ENCODE measurements at places on chromosomes 16 and 17. TPM values are rescaled to one million over a fixed set of nuclear protein-coding genes. Genes with fewer than 3 reads are reported as not detected.

Gene CA5A
- not detected for total RNA-seq

GRCh38 chr17:77965352-77965751 is 6.8 kb downstream of the TNRC6C start:
- DNase-seq, result no peak
- H3K27ac ChIP-seq, result no peak overlapping the region
- no peak overlapping the region for H3K4me3 ChIP-seq
- H3K36me3 ChIP-seq, result peaks cover 2% of the 10 kb centered on the region
- no peaks in the 10 kb centered on the region for H3K27me3 ChIP-seq
- peaks cover 84% of the 10 kb centered on the region for H3K4me1 ChIP-seq

- no peak overlapping the region for H3K4me3 ChIP-seq
- H3K27ac ChIP-seq, result no peak overlapping the region
- no peaks in the 10 kb centered on the region for H3K4me1 ChIP-seq
- H3K27me3 ChIP-seq, result peaks cover 4% of the 10 kb centered on the region
- no peak for DNase-seq
Observed at GRCh38 chr17:70202840-70203239, 33.5 kb downstream of the KCNJ2 start.

Gene MPHOSPH6
- total RNA-seq, result 51.2 TPM

Gene CEP295NL
- total RNA-seq, result 0.18 TPM

DNA sequence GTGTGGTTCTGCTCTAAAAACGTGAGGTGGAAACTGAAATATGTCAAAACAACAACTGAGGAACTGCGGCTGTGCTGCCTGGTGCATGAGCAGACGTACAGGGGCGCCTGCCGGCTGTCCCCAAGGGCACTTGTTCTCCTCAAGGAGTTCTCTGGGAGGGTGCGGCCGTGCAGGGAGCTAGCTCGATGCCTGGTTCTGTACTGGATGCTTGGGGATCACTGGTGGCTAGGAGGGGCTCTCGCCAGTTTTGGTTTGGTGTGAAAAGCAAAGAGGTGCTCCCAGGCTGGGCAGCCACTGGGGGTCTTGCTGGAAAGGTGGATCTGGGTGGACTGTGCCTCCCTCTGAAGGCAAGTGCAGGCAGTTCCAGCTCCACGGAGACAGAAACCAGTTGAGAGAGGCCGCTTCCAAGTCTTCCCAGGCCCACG is 41.9 kb upstream of the ATP2A3 start:
- DNase-seq, result no peak
- H3K27me3 ChIP-seq, result no peaks in the 10 kb centered on the region
- no peak overlapping the region for H3K27ac ChIP-seq

DNA sequence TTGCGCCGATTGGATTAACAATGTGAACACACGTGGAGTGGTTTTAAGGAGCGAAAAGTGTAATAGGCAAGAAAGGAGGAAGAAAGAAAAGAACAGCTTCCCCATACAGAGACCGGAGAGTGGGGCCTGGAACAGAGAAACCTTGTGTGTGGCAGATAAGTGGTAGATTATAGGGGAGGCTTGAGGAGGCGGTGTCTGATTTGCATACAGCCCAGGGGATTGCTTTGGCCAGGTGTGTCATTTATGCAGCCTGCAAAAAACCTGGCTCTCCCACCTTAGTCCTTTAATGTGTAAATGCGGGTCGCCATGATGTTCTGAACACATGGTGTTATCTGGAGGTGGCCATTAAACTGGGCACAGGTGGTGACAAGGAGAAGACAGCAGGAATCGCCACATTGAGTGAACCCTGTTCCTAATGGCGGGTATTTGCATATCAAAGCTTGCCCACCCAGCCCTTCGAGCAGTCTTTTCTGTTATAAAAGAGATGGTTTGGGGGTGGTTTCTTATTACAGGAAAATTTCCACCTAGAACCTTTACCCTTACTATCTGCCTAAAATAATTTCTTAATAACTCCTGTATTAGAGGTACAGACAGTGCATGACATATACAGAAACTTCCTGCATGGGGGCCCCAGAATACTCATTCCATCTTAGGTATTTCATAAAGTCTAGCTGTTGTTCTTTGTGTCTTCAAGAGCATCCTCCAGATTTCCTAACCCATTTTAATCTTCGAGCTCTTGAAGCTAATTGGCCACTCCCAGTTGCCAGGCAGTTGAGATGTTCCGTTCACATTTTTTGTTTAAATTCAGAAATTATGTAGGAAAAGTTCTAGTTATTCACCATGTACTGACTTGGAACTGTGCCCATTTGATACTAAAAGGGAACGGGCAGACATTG is 292.5 kb downstream of the RBFOX1 start:
- no peaks in the 10 kb centered on the region for H3K4me1 ChIP-seq
- no peak overlapping the region for H3K27ac ChIP-seq
- H3K36me3 ChIP-seq, result no peaks in the 10 kb centered on the region

Gene C17orf107
- total RNA-seq, result 3.6 TPM

Gene MYH1
- total RNA-seq, result not detected

Gene PPP1R27
- not detected for total RNA-seq

Gene KRTAP4-4
- total RNA-seq, result not detected

- no peak for DNase-seq
- peaks cover 28% of the 10 kb centered on the region for H3K27me3 ChIP-seq
- no peak overlapping the region for H3K4me3 ChIP-seq
- H3K4me1 ChIP-seq, result no peaks in the 10 kb centered on the region
Observed at GRCh38 chr17:43434902-43435319, 36.1 kb downstream of the ARL4D start.

- H3K27ac ChIP-seq, result no peak overlapping the region
- peaks cover 10% of the 10 kb centered on the region for H3K27me3 ChIP-seq
- H3K36me3 ChIP-seq, result no peaks in the 10 kb centered on the region
- DNase-seq, result no peak
Observed at GRCh38 chr16:1026057-1026783, 44.6 kb downstream of the SOX8 start.

Gene XAF1
- 15.2 TPM for total RNA-seq

- peaks cover 12% of the 10 kb centered on the region for H3K4me1 ChIP-seq
- no peak overlapping the region for H3K27ac ChIP-seq
- peaks cover 18% of the 10 kb centered on the region for H3K36me3 ChIP-seq
- H3K4me3 ChIP-seq, result no peak overlapping the region
- no peaks in the 10 kb centered on the region for H3K27me3 ChIP-seq
- DNase-seq, result no peak
Observed at GRCh38 chr16:24132797-24133155, 123.4 kb upstream of the CACNG3 start.

DNA sequence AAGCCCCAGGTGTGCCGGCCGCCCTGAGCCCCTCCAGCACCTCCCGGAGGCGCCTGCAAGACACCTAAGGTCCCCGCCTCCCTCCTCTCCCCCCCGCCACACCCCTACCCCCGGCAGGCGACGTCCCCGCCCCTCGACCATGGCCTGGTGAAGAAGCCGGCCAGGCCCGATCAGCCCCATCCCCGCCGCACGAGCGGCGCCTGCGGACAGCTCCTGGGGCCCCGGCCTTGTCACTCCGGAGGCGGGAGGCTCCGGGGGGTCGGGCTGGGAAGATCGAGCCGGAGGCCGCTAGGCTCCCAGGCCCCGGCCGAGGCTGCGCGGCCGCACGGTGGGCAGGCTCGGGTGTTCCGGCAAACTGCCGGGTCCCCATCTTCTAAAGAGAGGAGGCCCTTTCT is 405 bp upstream of the ACE start:
- peak overlapping the region; percentile 49 for H3K4me3 ChIP-seq
- peaks cover 10% of the 10 kb centered on the region for H3K4me1 ChIP-seq
- no peak for DNase-seq
- H3K27ac ChIP-seq, result no peak overlapping the region
- H3K27me3 ChIP-seq, result peaks cover 32% of the 10 kb centered on the region
- H3K36me3 ChIP-seq, result no peaks in the 10 kb centered on the region

GRCh38 chr17:78239489-78239931 is 8.1 kb downstream of the TMEM235 start:
- H3K27me3 ChIP-seq, result no peaks in the 10 kb centered on the region
- no peak for DNase-seq
- H3K4me3 ChIP-seq, result no peak overlapping the region
- no peak overlapping the region for H3K27ac ChIP-seq
- H3K4me1 ChIP-seq, result peaks cover 6% of the 10 kb centered on the region

DNA sequence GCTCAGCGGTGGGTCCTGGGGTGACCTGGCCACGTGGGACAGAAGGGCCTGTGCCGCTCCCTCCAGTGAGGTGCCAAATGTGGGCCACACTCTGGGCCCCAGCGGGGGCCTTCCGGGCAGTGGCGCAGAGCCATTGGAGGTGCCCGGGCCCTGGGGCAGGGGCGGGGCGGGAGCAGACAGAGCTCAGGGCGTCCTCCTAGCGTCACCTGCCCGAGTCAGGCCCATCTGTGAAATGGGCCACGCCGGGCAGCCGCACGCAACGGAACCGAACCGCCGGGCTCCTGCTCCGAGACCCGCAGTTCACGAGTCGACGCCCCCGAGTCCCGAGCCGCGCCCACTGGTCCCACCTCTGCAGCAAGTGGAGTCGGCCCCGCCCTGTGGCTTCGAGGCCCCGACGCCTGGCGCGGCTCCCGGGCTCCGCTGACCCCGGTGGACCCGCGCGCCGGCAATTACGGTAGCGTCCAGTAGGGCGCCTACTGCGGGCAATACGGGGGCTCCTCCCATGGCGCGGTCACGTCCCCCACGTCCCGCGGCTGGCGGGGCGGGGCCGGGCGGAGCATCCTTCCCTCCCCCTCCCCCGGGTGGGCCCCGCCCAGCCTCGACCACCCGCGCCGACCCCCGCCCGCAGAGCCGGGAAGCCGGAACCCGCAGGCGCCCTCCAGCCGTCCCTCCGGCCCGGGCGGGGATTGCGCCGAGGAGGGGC is 1.9 kb downstream of the SLC16A3 start:
- H3K27me3 ChIP-seq, result no peaks in the 10 kb centered on the region
- peak overlapping the region; percentile 92 for H3K4me3 ChIP-seq
- peaks cover 10% of the 10 kb centered on the region for H3K36me3 ChIP-seq
- peak; percentile 83 for DNase-seq

Gene MT1G
- 39.0 TPM for total RNA-seq

DNA sequence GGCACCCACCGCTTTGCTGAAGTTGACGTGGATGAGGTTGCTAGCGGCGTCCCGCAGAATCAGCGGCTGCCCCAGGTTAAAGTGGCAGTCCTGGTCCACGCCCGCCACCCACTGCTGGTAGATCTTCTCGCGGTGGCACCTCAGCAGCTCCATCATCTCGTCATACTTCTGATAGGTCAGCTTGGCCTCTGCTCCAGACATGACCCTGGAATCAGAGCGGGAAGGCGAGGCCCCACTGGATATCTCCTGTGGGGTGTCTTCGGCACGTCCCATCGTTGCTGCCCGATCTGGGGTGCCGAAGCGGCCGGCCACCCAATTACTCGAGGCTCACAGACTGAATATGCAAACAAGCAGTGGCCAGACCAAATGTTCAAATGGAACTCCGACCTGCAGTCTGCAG is 16.5 kb downstream of the DNAH17 start:
- no peak for DNase-seq
- H3K36me3 ChIP-seq, result no peaks in the 10 kb centered on the region
- no peak overlapping the region for H3K27ac ChIP-seq
- no peaks in the 10 kb centered on the region for H3K4me1 ChIP-seq
- no peak overlapping the region for H3K4me3 ChIP-seq

Gene INCA1
- not detected for total RNA-seq

Gene HSD17B1
- total RNA-seq, result 0.43 TPM

Gene GLG1
- 70.0 TPM for total RNA-seq

GRCh38 chr17:70987867-70988340 is 818.6 kb downstream of the KCNJ2 start:
- no peaks in the 10 kb centered on the region for H3K36me3 ChIP-seq
- H3K4me1 ChIP-seq, result no peaks in the 10 kb centered on the region
- no peak overlapping the region for H3K4me3 ChIP-seq
- DNase-seq, result no peak

GRCh38 chr17:36947922-36948716 is 635 bp upstream of the AATF start:
- peaks cover 50% of the 10 kb centered on the region for H3K4me1 ChIP-seq
- peaks cover 41% of the 10 kb centered on the region for H3K27me3 ChIP-seq
- H3K27ac ChIP-seq, result peak overlapping the region; percentile 96
- H3K4me3 ChIP-seq, result peak overlapping the region; percentile 83
- no peak for DNase-seq

- H3K36me3 ChIP-seq, result no peaks in the 10 kb centered on the region
- H3K27me3 ChIP-seq, result peaks cover 7% of the 10 kb centered on the region
- no peak overlapping the region for H3K27ac ChIP-seq
- no peak overlapping the region for H3K4me3 ChIP-seq
Observed at GRCh38 chr17:79690988-79691836, 39.5 kb upstream of the ENPP7 start.

DNA sequence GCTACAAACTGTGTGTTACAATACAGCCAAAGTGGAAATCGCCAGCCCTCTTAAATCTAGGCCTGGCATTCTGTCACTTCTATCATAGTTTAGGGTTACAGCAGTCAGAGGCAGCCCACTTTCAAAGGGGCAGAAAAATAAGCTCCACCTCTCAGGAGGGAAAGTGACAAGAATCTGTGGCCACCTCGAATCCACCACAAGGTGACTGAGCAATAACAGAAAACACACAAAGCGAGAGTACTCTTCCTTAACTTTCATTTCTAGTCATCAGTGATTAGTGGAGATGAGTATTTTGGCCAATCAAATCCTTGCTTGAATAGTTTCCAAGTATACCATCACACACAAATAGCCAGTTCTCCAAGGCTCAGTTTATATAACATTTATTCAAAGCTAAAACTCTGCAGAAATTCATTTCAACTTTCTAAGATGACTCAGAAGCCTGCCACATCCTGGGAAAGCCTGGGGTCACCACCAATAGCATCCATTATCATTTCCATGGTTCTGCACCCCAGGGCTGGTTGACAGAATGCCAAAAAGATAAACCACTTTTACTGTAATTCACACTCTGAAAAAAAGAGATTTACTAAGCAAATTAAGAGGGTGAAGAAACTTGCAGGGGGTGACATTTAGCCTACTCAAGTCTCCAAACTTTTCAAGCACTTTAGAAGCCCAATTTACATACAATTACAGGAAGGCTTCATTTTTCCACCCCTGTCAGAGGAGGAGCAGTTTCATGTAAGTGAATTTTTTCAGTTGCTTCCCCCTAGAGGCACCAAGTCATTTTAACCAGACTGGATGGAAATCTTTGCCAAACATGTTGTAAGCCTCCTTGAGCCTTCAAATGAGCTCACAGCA is 66.8 kb downstream of the SALL1 start:
- H3K27me3 ChIP-seq, result no peaks in the 10 kb centered on the region
- H3K36me3 ChIP-seq, result no peaks in the 10 kb centered on the region
- no peaks in the 10 kb centered on the region for H3K4me1 ChIP-seq
- DNase-seq, result no peak

GRCh38 chr17:70049801-70050591 is 25.0 kb upstream of the KCNJ16 start:
- H3K27me3 ChIP-seq, result peaks cover 6% of the 10 kb centered on the region
- no peaks in the 10 kb centered on the region for H3K36me3 ChIP-seq
- H3K4me3 ChIP-seq, result no peak overlapping the region
- no peak overlapping the region for H3K27ac ChIP-seq
- DNase-seq, result no peak

Data from activated CD8-positive, alpha-beta T cell treated with anti-CD3 and anti-CD28 coated beads for 36 hours (primary cell).